ENCODE measurements at places on chromosomes 6 and 20. TPM values are rescaled to one million over a fixed set of nuclear protein-coding genes. Genes with fewer than 3 reads are reported as not detected.

DNA sequence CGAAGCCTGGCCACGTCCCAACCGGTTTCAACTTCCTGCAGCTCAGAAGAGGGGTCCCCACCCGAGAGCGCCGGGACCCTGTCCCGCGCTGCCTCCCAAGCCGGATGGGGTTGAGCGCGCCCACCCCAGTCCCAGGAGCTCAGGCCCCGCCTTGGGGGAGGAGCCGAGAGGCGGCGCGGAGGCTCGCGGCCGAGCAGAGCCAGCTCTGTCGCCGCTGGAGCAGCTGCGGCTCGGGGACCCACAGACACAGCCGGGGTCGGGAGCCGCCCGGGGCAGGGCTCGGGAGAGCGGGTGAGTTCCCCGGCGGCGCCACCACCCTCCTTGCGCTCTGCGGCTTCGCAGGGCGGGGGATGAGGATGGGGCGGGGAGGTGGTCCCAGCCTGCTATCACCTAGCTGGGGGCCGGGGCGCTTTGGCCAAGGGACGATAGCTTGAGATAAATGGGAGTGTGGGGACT, at the start of gene PPP1R16B:
PPP1R16B (plus strand) TSS at position 196 of the 456 bp plus-strand sequence. CDS start 30,229 bp downstream, outside the sequence.
- peak; percentile 74 for DNase-seq

- no peak for DNase-seq
Measured at GRCh38 chr6:144148886-144149285, 1.4 kb upstream of the STX11 start.

The GID8 gene
- total RNA-seq: 52.9 TPM

The DEFB112 gene
- not detected for total RNA-seq

The GPR31 gene
- total RNA-seq: not detected

GRCh38 chr6:367891-368630, 23.5 kb upstream of the IRF4 start:
- DNase-seq: no peak

- no peak for DNase-seq
Measured at GRCh38 chr6:159279790-159280277, 110.6 kb downstream of the FNDC1 start.

- DNase-seq: no peak
Measured at GRCh38 chr6:89454300-89454699, 21.3 kb downstream of the ANKRD6 start.
